ENCODE measurements at places on chromosomes 2 and 18. TPM values are rescaled to one million over a fixed set of nuclear protein-coding genes. Genes with fewer than 3 reads are reported as not detected.

DNA sequence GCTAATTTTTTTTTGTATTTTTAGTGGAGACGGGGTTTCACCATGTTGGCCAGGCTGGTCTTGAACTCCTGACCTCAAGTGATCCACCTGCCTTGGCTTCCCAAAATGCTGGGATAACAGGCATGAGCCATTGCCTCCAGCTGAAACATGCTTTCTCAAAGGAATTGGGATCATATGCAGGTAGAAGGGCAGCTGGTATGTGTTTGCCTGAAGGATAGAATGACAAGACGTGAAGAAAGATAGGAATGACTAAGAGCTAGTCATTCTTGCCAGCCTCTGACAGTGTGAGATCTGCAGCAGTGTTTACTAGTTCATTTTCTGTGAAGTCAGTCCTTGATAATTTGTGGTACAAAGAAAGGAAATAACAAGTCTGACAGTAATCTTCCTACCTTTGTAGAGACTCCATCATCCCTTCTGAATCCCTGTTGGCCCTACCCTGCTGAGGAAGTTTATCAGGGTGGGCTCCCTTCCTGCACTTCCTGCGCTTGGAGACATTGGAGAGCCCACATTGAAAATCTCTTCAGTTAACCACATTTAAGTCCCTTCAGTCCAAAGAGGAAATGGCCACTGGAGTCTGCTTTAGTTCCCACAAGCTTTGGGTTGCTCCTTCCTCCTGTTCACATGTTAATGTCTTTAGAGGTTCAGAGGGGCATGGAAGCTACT is 14.7 kb downstream of the CFLAR start:
- no peak for DNase-seq

The MITD1 gene
- total RNA-seq: 18.3 TPM

The SLC38A11 gene
- total RNA-seq: 0.49 TPM

The ITPRIPL1 gene
- total RNA-seq: 0.83 TPM

The MARCHF4 gene
- not detected for total RNA-seq

DNA sequence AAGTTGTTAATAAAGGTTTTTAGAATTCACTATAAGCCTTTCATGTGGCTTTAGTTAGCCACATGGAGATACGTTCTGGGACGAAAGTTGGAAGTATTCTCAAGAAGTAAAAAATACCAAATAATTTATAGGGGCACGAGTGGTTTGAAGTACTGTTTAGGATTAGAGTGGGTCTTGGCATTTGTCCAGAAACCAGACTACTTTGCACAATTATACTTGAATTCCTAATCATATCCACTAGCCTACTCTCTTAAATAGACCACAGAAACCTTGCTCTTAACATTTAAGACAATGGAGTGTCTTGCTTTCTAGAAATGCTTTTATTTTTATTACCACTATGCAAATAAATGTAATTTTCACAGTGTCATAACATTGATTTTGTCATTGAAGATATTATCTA is 44.6 kb downstream of the UBE2E3 start:
- DNase-seq: no peak

The FSHR gene
- total RNA-seq: not detected

- DNase-seq: no peak
These were observed 50.9 kb upstream of the SPATS2L start for GRCh38 chr2:200255549-200255948.

DNA sequence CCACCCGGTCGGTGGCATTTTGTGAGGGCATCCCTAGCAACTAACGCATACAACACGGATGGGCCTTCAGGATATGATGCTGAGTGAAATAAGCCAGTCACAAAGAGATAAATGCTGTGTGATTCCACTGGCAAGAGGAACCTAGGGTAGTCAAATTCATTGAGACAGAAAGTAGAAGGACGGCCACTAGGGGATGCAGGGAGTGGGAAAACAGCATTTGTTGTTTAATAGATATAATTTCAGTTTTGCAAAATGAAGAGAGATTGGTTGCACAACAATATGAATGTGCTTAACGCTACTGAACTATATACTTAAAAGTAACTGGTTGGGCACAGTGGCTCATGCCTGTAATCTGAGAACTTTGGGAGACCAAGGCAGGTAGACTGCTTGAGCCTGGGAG is 112.9 kb downstream of the AFF3 start:
- DNase-seq: no peak
